ENCODE measurements at places on chromosomes 5 and 9.

DNA sequence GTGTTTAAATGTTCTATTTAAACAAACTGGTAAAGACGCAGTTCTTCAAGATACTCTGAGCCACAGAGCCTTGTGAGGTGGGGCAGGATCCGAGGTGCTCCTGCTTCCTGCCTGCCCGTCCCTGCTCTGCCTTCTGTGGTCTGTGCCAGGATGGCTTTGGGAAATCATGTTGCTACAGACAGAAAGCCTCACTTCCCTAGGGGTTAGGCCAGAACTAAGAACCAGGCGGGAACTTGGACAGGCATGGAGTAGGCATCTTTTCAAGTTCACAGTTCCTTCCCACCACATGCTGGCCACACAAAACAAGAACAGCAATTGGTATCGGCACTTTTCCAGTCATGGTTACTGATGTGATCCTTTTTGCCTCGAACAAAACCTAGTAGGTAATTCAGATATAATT, 67.7 kb upstream of the SPOCK1 start:
- DNase-seq: peak; percentile 39

GRCh38 chr5:5335107-5335506, 87.4 kb upstream of the ICE1 start:
- DNase-seq: no peak

DNA sequence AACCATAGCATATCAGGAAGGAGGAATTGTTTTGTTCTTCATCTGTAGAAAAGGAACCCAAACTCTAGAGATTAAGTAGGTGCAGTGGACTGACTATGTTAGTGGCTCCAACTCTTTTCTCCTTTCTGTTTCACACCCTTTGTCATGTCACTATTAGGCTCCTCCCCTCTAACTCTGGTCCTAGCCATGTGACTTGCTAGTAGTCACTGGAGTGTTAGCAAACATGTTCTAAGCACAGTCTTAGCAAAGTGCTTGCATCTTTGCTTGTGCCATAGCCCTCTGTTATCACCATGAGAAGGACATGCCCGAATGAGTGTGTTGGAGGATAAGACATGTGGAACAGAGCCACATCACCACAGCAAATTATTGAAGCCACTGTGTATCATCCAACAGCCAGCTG, 55.4 kb upstream of the PPP3R2 start:
- DNase-seq: peak; percentile 21

GRCh38 chr5:20446121-20446520, 458.1 kb upstream of the CDH18 start:
- DNase-seq: no peak

- DNase-seq: no peak
These were observed 18.9 kb downstream of the NREP start for GRCh38 chr5:111738118-111738517.

GRCh38 chr9:86721226-86721781, 226.0 kb downstream of the GAS1 start:
- DNase-seq: no peak

DNA sequence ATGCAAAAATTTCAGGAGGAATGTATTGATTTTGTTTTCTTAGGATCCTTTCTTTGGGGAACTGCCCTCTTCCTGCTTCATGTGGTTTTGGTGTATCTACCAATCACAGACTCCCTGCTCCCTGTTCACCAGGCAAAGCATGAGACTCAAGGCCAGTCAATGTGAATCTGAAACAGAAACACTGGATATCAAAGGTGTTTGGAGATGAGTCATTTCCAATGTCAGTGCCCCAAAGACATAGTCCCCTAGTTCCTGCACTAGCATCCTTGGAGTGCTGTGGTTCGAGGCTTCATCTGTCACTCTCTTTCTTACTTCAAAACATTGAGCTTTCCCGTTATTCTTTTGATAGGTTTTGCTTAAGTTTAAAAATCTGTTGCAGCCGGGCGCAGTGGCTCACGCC, 8.1 kb downstream of the PPP3R2 start:
- DNase-seq: peak; percentile 68

DNA sequence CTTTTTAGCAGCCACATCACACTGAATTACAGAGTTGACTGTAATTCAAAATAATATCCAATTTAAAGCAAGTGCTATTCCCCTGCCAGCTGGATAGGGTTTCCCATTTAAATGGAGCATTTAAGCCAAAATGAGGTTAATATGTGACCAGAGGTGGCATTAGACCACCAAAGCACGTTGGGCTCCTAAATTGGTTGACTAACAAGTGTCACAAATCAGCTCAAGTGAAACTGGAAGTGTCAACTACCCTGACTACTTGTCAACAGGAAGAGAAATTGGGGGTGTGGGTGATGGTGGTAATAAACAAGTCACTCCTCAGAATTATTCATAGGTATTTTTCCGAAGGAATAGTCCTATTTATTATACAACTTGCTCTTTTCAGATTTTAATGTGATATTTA, 609.6 kb upstream of the TLE4 start:
- DNase-seq: no peak

DNA sequence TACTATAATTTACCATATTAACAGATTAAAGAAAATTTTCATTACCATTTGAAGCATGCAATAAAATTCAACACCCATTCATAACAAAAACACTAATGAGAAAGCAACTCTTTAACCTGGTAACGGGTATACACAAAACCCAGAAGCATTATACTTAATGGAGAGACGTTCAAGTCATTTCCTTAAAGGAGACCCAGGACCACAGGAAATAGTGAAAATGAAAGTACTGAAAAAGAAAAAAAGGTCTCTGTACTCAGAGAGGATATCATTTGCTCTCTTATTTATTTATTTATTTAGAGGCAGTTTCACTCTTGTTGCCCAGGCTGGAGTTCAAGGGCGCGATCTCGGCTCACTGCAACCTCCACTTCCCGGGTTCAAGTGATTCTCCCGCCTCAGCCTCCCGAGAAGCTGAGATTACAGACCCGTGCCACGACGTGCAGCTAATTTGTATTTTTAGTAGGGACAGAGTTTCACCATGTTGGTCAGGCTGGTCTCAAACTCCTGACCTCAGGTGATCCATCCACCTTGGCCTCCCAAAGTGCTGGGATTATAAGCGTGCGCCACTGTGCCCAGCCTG, 61.6 kb downstream of the SETX start:
- peak; percentile 17 for DNase-seq

DNA sequence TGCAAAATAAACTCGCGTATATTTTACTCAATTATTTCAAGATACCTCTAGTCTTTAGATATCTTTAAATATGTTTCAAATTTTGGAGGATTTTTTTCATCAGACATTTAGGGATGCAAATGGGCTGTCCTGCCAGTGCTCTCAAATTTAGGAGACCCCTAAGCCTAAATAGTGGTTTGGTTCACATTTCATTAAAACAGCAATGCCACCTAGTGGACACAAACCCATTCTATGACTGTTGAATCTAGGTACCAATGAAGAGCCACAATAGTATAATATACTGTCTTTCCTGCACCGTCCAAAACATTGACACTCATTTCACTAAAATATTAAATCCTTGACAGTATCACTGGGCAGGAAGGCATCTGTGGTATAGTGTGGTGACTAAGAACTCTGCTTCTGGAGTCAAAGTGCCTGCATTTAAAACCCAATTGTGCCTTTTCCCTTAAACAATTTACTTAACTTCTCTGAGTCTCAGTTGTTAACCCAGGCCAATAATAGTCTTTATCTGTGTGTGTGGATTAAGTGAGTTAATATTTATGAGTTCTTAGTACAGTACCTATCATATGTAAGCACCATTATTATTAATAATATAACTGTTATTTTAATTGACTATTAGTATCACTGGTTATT, 148.0 kb downstream of the RORB start:
- peak; percentile 4 for DNase-seq

DNA sequence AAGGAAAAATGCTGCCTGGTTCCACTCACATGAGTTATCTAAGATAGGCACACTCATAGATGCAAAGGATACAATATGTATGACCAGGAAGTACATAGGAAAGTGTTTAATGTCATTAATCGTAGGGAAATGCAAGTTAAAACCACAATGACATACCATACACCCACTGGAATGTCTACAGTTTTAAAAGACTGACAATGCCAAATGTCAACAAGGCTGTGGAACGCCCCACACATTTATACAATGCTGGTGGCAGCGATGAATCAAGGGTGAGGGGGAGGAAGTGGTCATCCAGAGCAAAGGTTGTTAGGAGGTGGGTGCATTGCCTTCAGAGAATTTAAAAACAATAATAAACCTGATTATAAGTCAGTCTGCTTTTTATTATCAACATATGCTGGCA, 437.8 kb downstream of the ARHGEF28 start:
- peak; percentile 76 for DNase-seq

DNA sequence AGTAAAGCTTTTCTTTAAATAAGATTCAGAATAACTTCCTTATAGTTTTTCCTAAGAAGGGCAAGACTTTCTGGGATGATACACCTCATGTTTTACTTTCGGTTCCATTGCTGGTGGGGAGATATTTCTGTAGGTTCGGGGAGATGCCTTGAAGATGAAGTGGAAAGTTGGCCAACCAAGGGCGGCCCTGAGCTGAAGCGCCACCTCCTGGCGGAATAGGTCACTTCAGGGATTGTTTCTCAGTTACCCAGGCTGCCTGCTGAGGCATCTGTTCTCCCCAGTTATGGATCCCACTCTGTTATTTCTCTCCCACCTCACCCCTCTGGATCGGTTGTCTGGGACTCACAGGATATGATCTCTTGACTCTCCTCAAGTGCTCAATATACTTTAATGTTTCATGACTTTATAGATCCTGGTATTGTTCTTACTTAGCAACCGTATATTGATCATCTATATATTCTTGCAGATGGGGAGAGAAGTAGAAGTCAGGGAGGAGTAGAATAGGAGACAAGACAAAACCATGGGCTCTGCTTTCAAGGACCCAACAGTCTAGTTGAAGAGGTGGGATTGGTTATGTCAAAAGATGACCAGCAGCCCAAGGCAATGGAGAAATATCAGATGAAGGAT, 23.4 kb downstream of the MEGF10 start:
- peak; percentile 73 for DNase-seq

DNA sequence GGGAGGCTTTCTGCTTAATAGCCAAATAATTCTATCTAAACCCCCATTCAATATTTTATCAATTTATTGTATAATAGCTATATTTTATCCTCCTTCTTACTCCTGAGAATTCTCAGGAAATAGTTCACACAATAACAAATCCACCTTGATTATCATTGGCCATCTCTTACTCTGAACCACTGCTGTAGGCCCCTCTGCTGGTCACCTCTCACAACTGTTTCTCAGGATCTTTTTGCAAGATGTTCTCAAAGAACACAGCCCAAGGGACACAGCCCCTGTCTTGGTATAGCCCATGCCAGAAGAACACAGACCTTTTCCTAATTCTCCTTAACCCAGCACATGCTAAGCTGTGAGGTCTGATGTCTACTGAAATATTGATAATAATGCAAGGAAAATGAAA, 74.9 kb upstream of the HTR4 start:
- DNase-seq: no peak

DNA sequence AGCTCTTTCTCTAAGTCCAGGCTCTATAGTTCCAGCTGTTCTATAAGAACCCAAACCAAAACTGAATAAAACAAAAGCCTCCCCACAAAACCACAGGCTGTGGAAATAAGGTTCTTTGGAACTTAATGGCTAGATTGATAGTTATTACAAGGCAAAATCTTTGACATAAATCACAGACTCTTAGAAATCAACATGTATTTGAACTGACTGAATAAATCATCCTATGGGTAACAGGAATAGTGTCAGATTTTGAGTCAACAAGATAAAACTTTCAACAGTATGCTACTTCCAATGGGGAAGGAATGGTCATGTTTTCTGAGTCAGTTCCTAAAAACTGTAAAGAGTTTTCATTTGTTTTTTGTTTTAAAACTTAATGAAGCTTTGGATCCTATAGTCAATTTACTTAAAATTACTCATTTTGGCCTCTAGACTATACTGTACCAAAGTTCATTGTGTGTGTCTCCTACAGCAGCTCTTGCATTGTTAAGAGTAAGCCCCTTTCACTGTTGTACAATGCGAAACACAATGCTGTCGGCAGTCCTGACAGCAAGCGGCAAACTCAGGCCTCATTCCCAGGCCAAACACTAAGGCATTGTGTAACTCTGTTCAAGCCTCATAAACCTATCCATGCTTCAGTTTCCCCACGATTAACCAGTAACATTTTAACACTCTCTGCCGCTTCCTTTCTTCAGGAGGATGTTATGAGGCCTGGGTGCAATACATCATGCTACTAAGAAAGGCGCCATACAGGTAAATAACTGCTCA, 134.1 kb downstream of the ARL15 start:
- DNase-seq: no peak

DNA sequence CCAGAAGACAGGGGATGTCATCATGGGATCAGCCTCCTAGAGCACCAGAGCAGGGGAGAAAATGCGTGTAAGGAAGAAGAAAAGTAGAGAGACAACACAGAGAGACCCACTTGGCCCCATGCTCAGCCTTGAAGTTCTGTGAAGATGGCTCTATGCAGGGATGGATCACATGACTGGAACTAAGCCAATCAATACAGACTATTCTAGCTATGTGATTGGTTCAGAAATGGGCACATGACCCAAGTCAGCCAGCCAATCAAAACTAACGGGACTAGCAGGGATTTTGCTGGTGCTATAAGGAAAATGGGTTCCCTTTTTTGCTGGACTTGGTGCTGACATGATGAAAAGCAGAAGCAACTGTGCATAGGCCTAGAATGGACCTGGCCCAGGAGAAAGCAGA, 173.0 kb upstream of the TBC1D2 start:
- DNase-seq: no peak

GRCh38 chr5:178058321-178059012, 54.9 kb upstream of the N4BP3 start:
- DNase-seq: no peak

- DNase-seq: no peak
These were observed 20.1 kb downstream of the DIAPH1 start for GRCh38 chr5:141598391-141599345.

GRCh38 chr9:90793729-90794128, 7.9 kb upstream of the SYK start:
- peak; percentile 84 for DNase-seq

DNA sequence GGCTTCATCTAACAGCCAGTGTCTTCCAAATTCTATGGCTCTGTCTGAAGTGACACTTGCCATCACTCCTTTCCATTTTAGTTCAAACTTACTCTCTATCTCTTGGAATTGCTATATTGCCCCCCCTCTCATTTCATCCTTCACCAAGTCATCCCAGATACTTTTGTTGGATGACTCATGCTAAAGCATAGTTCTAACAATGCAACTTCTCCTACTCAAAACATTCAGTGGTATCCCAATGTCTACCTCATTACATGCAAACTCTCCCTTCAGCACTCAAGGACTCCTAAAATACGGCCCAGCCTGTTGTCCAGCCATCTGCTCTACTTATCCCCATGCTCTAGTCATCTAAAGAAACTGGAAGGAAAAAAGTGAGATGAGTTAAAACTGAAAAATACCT, 171.6 kb downstream of the RASEF start:
- no peak for DNase-seq

DNA sequence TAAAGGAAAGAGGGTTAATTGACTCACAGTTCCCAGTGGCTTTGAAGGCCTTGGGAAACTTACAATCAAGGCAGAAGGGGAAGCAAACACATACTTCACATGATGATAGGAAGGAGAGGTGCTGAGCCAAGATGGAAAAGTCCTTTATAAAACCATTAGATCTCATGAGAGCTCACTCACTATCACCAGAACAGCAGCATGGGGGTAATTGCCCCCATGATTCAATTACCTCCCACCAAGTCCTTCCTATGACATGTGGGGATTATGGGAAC, 99.7 kb downstream of the PTTG1 start:
- DNase-seq: no peak

Data from suppressor macrophage treated with lipopolysaccharide for 4 hours (primary cell).